ENCODE measurements at places on chromosomes 2 and 18.
A peak's percentile ranks its signal among the peaks of the same experiment; 100 is the strongest.

GRCh38 chr2:86218124-86218523 lies 18.9 kb downstream of the MRPL35 start:
- H3K27ac ChIP-seq, result no peak overlapping the region
- peak; percentile 26 for DNase-seq
- no peaks in the 10 kb centered on the region for H3K4me1 ChIP-seq

GRCh38 chr2:141728142-141728541 lies 402.7 kb downstream of the LRP1B start:
- H3K27me3 ChIP-seq, result no peaks in the 10 kb centered on the region
- H3K4me3 ChIP-seq, result no peak overlapping the region
- no peaks in the 10 kb centered on the region for H3K4me1 ChIP-seq
- H3K36me3 ChIP-seq, result no peaks in the 10 kb centered on the region

DNA sequence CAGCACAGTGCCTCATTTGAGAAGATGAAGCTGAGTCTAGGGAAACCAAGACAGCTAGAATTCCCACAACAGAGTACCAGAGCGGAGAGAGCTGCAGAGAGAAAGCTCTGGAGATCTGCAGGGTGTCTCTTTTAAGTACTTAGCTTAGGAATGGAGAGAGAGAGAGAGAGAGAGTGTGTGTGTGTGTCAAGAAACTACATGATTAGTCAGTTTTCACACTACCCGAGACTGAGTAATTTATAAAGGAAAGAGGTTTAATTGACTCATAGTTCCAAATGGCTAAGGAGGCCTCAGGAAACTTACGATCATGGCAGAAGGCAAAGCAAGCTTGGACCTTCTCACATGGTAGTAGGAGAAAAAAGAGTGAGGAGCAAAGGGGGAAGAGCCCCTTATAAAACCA lies 64.0 kb downstream of the HIBCH start:
- no peaks in the 10 kb centered on the region for H3K4me1 ChIP-seq
- no peaks in the 10 kb centered on the region for H3K27me3 ChIP-seq
- no peak overlapping the region for H3K27ac ChIP-seq
- no peak for DNase-seq
- peaks cover 54% of the 10 kb centered on the region for H3K36me3 ChIP-seq

DNA sequence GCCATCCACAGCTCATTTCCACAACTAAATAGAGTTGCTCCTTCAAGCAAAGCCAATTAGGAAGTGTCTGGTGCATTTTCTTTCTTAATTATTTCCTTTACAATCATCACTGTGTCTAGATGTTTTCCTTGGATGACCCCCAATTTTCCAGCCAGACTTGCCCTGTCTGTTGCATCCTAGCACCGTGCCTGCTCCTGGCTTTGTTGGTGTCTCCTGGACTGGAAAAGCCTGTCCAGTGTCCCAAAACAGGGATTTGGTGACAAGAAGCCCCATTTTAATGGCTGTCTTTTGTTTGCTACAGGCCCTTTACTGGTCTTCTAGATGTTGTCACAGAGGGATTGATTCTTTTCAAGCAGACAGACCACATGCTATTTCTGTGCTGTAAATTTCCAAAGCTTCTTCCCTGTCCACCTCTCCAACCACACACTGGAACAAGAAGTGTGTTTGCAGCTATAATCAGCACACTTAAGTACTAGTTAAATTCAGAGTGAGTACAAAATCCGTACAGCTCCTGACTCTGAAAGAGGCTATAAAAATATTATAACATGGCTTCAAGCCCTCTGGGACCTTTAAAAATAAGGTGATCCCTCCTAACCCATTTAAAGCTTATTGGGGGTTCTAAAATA lies 38.4 kb downstream of the RNF144A start:
- H3K27me3 ChIP-seq, result no peaks in the 10 kb centered on the region
- H3K4me1 ChIP-seq, result no peaks in the 10 kb centered on the region
- peaks cover 68% of the 10 kb centered on the region for H3K36me3 ChIP-seq
- no peak overlapping the region for H3K4me3 ChIP-seq
- no peak overlapping the region for H3K27ac ChIP-seq

DNA sequence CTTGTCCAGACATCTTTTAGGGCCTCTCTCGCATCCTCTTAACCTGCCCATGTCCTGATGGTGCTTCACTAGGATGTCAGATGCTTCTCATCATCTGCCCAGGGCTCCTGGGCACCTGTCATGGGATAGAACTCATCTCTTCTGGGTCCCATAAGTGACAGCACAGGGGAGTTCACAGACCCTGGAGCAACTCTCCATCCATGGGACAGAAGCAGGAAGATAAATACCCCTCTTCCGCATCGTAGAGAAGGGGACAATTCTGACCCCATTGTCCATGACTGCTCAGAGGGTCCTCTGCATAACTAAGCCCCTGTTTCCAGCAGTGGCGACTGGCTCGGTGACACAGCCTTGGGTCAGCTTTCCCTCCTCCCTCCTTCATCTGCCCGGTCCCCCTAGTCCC lies 82.3 kb downstream of the TWIST2 start:
- H3K4me3 ChIP-seq, result no peak overlapping the region
- H3K27ac ChIP-seq, result no peak overlapping the region
- peaks cover 30% of the 10 kb centered on the region for H3K27me3 ChIP-seq
- no peaks in the 10 kb centered on the region for H3K4me1 ChIP-seq

DNA sequence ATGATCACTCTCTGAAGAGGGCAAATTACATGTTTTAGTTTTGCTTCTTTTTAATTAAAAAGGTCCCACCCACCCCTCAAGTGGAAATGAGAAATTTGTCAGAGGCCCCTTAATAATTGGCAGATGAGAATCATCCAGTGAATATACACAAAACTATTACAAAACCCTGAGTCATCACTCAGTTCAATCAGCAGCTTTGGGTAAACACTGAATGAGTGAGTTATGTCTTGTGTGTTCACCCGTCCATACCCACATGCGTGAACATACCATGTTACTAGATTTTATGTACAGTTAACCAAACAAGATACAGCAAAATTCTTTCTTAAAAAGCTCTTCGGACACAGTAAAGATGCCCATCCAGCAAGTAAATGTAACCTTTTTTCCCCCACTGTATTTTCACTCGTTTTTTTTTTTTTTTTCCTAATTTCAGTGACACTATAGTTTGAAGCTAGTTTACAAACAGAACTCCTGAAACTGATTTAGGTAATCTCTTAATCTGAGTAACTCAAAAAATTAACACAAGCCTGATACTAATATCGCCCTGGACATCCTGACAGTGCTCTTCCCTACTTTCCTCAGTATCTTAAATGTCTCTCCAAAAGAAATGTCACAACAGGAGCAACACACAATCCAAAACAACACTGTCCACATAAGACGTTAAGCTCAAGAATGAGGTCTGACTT lies 1.4 kb downstream of the PSME4 start:
- H3K27ac ChIP-seq, result peak overlapping the region; percentile 86
- H3K4me3 ChIP-seq, result peak overlapping the region; percentile 99

DNA sequence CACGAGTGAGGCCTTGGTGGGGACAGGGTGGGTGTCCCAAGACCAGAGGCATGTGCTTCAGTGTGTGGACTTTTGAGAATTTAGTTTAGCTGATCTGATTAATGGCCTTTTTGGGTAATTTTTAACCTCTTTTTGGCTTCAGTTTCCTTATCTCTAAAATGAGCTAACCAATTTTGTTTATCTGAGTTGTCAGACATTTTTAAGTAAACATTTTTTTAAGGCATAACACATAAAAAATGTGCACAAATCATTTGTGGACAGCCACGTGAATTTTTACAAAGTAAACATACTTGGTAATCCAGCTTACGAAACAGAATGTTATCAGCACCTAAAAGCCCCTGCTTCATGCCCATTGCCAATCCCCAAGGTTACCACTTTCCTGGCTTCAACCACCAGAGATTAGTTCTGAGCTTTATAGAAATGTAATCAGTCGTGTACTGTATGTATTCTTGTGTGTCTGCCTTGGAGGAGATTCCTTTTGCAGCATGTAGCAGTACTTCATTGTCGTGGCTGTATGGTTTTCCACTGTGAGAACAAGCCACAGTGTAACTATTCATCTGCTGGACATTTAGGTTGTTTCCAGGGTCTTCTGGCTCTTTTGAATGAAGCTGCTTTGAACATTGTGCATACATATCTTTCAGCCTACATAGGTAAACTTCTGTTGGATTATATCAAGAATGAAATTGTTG lies 8.4 kb upstream of the INO80C start:
- no peak overlapping the region for H3K27ac ChIP-seq
- H3K4me1 ChIP-seq, result no peaks in the 10 kb centered on the region
- no peak for DNase-seq
- peaks cover 12% of the 10 kb centered on the region for H3K27me3 ChIP-seq
- no peaks in the 10 kb centered on the region for H3K36me3 ChIP-seq

DNA sequence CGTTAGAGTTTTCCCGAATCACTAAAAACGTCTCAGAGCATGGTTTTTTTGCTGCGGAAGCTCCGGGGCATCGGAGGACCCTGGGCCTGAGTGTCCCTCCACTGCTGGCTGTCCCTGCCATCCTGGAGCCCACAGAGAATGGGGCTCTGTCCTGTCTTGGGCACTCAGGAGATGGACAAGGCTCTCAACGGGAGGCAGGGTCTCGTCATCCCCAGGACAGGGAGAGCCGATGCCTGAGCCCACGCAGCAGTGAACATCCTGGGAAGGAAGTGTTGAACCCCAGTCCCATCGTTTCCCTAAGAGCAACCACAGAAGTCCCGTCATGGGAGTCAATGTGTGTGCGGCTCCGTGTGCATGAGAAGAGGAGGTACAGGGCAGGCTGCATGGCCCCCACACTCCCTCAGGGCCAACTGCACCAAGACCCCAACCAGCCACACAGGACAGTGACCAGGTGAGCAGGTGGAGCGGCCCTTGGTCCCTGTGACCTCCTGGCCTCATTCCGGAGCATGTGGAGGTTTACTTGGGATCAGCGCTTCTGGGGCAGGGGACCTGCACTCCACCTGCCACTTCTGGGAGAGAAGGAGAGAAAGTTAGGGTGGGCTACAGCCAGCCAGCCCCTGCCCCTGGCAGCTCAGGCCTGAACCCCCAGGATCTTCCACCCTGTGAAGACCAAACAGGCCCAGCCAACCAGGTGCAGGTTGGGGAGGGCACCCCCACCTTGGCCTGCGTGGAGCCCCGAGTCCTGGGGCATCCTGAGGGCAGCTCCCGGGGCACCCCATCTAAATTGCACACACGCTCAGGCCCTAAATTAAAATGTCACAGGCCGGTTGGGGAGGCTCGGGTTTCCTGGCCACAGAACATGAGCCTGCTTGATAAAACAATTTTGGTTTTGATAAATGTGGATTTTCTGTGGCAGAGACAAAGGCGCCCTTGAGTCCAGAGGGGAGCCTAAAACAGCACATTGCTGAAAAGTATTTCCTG lies 3.1 kb upstream of the SNED1 start:
- no peak overlapping the region for H3K27ac ChIP-seq
- H3K4me1 ChIP-seq, result no peaks in the 10 kb centered on the region
- H3K4me3 ChIP-seq, result no peak overlapping the region
- DNase-seq, result no peak
- no peaks in the 10 kb centered on the region for H3K36me3 ChIP-seq

GRCh38 chr2:50347358-50348044 lies 684.4 kb downstream of the NRXN1 start:
- H3K27ac ChIP-seq, result no peak overlapping the region
- H3K36me3 ChIP-seq, result no peaks in the 10 kb centered on the region
- no peaks in the 10 kb centered on the region for H3K4me1 ChIP-seq
- H3K27me3 ChIP-seq, result no peaks in the 10 kb centered on the region
